Amniotic stem cell (primary cell): ENCODE measurements at places on chromosomes 3 and 15.

DNA sequence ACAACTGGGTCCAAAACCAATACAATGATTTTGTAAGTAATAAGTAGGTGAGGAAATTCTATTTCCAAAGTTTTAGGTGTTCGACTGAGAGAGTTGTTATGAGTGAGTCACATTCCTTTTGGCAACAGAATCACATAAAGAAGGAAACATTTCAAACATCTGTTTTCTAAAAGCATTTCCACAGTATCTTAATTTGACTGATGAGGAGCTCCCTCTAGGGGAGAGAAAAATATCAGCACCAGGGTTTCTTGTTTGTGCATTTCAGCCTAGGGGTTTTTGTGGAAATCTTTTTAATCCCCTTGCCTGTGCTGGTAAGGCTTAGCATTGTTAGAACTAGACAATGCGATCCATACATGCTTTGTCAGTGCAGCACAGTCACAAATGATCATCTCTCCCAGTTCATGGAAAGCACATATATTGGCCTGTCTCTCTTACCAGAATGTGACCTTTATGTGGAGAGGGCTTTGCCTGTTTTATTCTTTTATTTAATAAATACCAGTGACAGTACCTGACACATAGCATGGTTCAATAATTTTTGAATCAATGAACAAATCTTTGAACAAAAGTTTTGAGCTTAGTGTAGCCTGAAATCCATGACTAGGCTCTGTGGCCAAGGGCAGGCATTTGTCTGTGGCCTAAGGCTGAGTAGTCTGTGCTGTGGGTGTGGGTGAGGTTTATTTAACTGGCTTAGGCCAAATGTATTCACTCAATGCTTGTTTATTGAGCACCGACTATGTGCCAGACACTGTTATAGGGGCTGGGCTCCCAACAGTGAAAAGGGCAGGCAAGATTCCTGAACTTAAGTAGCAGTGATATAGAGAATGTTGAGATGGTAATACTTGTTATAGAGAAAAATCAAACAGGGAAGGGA lies 21.1 kb upstream of the IQCF6 start:
- DNase-seq, result peak; percentile 51

- no peak for DNase-seq
Observed at GRCh38 chr3:87164245-87164644, 62.9 kb upstream of the CHMP2B start.

DNA sequence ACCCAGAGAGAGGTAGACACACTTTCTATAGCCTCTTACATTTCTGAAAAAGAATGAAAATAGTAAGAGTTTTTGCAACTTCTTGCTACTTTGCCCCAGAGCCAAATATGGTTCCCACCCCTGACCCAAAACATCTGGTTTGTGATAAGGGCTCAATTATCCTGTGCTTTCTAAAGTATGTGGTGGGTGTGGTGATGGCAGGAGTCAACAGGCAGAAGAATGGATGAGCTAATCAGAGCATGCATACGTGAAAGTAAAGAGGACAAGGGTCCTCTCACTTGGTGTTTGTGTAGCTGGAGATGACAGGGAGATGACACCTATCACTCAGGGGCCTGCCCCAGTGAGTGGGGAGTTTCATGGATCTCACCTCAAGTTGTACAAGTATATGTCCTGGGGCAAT lies 19.1 kb downstream of the KBTBD8 start:
- no peak for DNase-seq

GRCh38 chr3:33388374-33389100 lies 51.7 kb downstream of the UBP1 start:
- DNase-seq, result no peak

DNA sequence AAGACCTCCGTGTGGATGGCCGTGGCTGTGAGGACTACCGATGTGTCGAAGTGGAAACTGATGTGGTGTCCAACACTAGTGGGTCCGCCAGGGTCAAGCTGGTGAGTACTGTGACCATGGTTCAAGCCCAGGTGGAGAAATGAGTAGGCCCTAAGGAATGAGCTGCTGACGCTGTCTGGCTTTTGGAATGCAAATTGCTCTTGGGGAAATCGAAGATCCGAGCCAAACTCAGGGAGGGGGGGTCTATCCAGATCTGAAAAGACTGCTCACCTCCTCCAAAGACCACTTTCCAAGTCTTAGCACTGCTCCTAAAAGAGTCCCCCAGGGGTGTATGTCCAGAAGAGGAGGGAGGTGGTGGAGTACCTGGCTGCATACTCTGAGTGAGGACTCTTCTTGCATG lies 13.1 kb downstream of the EXOSC7 start:
- DNase-seq, result no peak

DNA sequence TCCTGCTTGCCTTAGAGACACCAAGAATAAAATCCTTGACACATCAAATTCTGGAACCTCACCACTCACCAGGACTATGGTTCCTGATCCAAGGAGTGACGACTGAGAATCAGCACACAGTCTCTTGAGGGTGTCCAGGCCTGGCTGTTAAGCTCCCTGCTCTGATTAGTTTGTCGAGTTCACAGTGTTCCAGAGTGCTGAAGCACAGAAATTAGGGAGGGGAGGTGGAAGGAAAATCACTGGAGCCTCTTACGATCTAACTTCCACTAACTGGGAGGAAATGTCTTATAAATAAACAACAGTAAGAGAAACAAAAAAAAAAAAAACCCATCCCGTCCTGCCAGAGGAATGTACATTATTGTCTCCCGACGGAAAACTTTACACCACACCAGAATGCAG lies 330.2 kb downstream of the TIGIT start:
- DNase-seq, result no peak

GRCh38 chr3:177751770-177752169 lies 554.5 kb upstream of the TBL1XR1 start:
- no peak for DNase-seq

- DNase-seq, result peak; percentile 69
Observed at GRCh38 chr3:170703121-170703588, 117.3 kb upstream of the SLC7A14 start.

DNA sequence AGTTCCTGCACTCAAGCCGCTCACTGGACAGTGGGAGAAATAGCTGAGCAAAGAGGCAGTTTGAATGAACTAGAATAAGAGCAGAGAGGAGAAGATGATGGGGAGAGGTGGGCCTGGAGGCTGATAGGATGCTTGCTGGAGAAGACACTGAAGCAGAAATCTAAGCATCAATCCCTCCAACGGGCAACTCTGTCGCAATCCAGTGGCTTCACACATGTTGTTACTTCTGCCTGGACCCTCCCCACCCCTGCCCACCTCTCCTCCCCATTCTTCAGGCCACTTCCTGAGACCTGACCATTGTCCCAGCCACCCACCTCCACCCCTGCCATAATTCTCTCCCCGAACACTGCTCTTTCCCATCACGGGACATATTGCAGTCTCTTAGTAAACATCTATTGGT lies 76.0 kb downstream of the SRGAP3 start:
- DNase-seq, result no peak

- DNase-seq, result no peak
Observed at GRCh38 chr15:91652610-91653207, 200.8 kb upstream of the SLCO3A1 start.

GRCh38 chr3:77014226-77014625 lies 25.7 kb upstream of the ROBO2 start:
- no peak for DNase-seq

GRCh38 chr3:194272861-194273742 lies 78.0 kb downstream of the CPN2 start:
- DNase-seq, result no peak

DNA sequence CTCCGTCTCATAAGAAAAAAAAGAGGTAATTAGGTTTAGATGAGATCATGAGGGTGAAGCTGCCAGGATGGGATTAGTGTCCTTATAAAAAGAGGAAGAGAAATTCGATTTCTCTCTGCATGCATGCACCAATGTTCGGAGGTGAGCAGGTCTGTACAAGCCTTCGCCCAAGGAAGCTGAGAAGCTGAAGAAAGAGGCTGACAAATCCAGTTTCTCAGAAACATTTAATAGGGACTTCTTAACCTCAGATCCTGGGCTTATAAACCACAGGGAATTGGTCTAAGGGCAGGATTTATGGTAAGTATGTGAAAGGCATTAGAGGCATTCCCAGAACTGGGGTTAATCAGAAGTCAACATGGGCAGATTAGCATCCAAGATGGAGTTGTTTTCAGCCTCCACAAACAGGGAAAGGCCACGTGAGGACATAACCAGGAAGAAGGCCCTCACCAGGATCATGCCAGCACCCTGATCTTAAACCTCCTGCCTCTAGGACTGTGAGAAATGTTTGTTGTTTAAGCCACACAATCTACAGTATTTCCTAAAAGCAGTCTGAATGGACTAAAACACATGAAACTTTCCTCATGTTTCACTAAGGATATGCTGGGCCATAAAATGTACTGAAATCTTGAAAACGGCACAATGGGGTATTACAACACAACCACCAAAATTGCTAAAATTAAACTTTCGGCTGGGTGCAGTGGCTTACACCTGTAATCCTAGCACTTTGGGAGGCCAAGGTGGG lies 11.3 kb downstream of the SHISA5 start:
- DNase-seq, result no peak

DNA sequence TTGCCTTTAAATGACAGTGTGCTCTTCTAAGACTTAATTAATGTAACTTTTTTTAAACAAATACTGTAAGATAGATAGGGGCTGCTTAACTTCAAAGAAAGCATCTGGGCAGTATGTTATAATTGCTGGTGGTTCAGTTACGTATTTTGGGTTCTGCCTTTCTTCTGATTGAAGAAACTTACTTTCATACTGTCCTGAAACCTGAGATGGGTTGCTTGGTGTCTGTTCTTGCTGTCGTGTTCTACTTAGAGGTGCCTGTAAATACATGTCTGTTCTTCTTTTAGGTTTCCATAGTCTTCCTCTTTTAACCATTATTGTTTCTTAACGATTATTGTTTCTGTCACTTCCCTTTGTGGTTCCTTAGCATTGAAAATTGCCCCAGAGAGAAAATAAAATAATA lies 297.7 kb upstream of the CHRM5 start:
- no peak for DNase-seq

- DNase-seq, result peak; percentile 7
Observed at GRCh38 chr3:98918586-98918985, 17.1 kb upstream of the DCBLD2 start.

GRCh38 chr3:116288485-116288884 lies 156.8 kb downstream of the LSAMP start:
- DNase-seq, result no peak

GRCh38 chr3:17846466-17846865 lies 104.0 kb upstream of the TBC1D5 start:
- no peak for DNase-seq

DNA sequence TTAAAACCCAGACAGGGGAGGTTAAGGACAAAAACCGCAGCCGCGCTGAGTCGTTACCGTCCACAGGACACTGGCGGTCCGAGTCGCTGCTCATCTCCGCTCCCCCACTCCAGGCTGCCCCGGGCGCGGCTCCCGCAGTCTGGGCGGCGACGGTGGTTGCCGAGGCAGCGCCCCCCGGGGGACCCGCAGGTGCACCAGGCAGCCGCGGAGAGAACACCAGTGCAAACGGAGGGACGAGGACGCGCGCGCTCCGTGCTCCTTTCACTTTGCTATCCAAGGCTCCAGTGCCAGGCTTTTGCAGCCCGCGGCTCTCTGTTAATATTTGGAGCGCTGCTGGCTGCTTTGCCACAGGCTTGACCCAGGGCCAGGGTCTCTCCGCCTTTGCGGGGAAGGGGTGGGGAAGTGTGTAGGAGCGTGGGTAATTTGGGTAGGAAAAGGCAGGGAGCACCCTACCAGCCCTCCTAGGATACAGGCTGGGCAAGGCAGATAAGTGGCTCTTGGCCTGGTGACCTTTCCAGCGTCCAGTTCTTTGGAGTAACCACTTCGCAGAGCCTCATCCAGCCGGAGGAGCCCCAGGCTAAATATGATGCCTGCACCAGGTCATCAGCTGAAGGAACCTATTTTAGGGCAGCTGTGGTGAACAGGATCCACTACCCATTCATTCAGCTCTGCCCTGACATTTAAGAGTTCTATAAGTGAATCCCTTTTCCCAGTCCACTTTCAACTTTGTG lies at the start of gene GADL1:
TSS of gene GADL1 (minus strand) at position 141 of the 731 bp plus-strand sequence. CDS start at position 94, 47 bp downstream.
- DNase-seq, result no peak

- DNase-seq, result no peak
Observed at GRCh38 chr3:71464613-71465012, 118.9 kb downstream of the FOXP1 start.

GRCh38 chr3:170797685-170798084 lies 72.3 kb downstream of the RPL22L1 start:
- no peak for DNase-seq

GRCh38 chr3:45462522-45463265 lies 74.3 kb downstream of the LARS2 start:
- no peak for DNase-seq

DNA sequence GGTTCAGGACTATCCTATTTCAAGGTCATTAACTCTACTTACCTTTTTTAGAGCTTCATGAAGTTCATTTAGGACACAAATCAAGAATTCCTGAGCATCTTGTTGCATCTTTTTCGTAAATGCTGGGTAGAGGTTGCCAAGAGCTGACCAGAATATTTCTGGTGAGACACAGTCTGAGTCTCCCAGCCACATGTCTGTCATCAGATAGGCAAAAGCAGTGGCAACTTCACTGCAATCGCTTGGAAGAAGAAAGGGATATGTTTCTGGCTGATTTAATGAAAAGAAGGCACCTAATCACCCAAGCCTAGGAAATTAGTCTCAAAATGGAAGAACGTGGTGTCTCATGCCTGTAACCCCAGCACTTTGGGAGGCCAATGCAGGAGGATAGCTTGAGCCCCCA lies 2.9 kb downstream of the USP50 start:
- DNase-seq, result no peak

GRCh38 chr3:99765042-99765942 lies 52.4 kb upstream of the CMSS1 start:
- no peak for DNase-seq

- no peak for DNase-seq
Observed at GRCh38 chr3:10570196-10570946, 65.0 kb upstream of the ATP2B2 start.

DNA sequence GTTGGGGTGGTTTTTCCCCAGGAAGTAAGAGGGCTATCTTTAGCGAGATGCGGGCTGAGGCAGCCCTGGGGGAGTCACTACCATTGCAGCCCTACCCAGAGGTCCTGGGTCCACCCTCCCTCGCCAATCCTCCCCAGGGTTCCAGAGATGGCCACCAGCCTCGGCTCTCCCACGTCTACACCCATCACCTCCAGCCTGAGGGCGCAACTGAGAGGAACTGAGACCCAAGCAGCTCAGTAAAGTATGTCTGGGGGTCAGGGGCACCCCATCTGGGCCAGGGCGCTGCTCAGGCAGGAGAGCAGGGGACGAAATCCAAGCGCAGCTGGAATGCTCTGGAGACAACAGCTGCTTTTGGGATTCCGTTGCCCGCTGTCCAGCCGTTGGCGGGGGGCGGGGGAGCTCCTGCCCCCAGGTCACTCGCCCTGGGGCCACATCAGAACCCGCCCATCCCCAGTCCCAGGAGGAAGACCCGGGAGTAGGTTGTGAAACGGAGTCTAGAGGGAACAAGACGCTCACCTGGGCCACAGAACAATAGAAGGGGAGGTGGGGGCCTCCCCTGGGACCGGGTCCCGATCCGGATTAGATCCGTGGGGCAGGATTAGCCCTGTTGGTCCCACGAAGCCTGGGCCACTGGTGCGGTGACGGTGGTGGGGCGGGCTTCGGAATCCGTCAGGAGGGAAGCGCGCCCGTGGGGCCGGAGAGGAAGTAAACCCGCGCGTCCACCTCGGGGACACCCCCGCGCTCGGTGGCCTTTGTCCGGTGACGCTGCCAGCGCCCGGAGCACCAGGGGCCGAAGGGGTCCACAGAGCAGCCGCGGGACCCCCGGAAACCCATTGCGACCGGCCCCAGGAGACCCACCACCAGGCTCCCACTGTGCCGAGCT lies 1.4 kb upstream of the NDUFAF3 start:
- DNase-seq, result no peak
